Thoracic aorta (tissue), 2 donors: ENCODE measurements at places on chromosomes 2 and 18. TPM values are rescaled to one million over a fixed set of nuclear protein-coding genes. Genes with fewer than 3 reads are reported as not detected.

CD207 gene
- total RNA-seq = not detected

DOK6 gene
- 2.0 TPM for total RNA-seq

SCN9A gene
- total RNA-seq = 3.8 TPM

CRIM1 gene
- total RNA-seq = 465 TPM

LINC00305 gene
- not detected for total RNA-seq

TMEM178A gene
- total RNA-seq = 6.5 TPM

SLC11A1 gene
- total RNA-seq = 122 TPM

GPAT2 gene
- total RNA-seq = 6.9 TPM

ICOS gene
- not detected for total RNA-seq

ANKRD23 gene
- 8.4 TPM for total RNA-seq
